ENCODE measurements at places on chromosomes 2 and 18.

- no peak overlapping the region for H3K4me3 ChIP-seq
- no peaks in the 10 kb centered on the region for H3K4me1 ChIP-seq
- no peak for DNase-seq
- no peak overlapping the region for H3K27ac ChIP-seq
Measured at GRCh38 chr2:4391013-4391412, 687.6 kb downstream of the DCDC2C start.

DNA sequence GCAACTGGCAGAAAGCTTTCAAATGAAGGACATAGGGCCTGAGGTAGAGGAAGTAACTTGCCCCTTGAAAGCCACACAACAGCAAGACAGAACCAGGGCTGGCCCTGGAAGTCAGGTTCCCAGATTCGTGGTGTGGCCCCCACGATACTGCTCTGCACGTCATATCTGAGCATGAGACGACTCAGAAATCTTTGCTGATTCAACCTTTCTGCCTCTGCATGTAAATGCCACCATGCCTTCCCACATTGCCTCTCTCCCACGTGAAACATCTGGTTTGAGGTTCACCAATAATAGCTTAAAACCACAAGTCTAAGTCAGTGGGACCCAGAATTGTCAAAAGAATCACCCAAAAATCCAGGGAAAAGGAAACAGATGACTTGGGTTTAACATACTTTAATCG is 214.0 kb upstream of the TRIB2 start:
- peaks cover 9% of the 10 kb centered on the region for H3K4me1 ChIP-seq
- no peaks in the 10 kb centered on the region for H3K27me3 ChIP-seq
- no peaks in the 10 kb centered on the region for H3K36me3 ChIP-seq

DNA sequence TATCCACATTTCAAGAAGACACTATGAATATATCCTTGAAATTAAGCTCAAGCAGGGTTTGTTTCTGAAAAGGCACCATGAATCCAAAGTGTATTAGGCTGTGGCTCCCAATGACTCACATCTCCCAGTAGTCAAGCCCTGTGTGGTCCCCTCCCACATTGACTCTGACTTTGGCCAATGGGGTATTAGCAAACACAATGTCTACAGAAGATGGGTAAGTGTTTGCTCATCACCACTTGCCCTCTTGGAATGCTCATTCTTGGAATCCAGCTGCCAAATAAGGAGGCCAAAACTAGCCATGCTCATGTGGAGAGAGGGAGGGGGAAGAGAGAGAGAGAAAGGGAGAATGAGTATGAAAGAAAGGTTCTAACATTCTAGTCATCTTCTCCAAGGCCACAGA is 490.0 kb downstream of the TXNL1 start:
- no peaks in the 10 kb centered on the region for H3K27me3 ChIP-seq
- H3K36me3 ChIP-seq, result no peaks in the 10 kb centered on the region
- no peaks in the 10 kb centered on the region for H3K4me1 ChIP-seq

- DNase-seq, result no peak
- H3K27ac ChIP-seq, result no peak overlapping the region
- no peak overlapping the region for H3K4me3 ChIP-seq
- no peaks in the 10 kb centered on the region for H3K27me3 ChIP-seq
- no peaks in the 10 kb centered on the region for H3K36me3 ChIP-seq
- peaks cover 16% of the 10 kb centered on the region for H3K4me1 ChIP-seq
Measured at GRCh38 chr2:221551864-221552263, 20.2 kb downstream of the EPHA4 start.

DNA sequence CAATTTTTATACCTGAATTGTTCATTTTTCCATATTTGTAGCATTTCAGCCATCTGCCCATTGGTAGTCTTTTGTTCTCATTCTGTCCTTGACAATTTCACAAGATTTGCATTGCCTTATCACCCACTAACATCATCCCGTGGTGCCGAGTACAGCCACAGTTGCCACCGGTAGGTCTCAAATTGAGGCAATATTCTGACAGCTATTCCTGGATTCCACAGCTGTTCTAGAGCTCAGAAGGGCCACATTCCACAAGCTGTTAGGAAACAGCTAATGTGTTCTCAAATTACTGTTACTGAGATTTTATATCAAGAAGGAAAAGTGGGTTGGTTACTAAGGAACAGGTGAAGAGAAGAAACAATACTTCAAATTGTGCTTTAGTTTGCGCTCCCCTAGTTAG is 178.8 kb downstream of the RPRM start:
- no peak overlapping the region for H3K4me3 ChIP-seq
- no peaks in the 10 kb centered on the region for H3K27me3 ChIP-seq

GRCh38 chr18:21997207-21998143 is 171.9 kb upstream of the GATA6 start:
- H3K4me3 ChIP-seq, result no peak overlapping the region
- no peak for DNase-seq
- no peak overlapping the region for H3K27ac ChIP-seq
- no peaks in the 10 kb centered on the region for H3K4me1 ChIP-seq
- H3K36me3 ChIP-seq, result no peaks in the 10 kb centered on the region

- peaks cover 38% of the 10 kb centered on the region for H3K4me1 ChIP-seq
- H3K36me3 ChIP-seq, result peaks cover 15% of the 10 kb centered on the region
- peak overlapping the region; percentile 95 for H3K4me3 ChIP-seq
- H3K27me3 ChIP-seq, result no peaks in the 10 kb centered on the region
Measured at GRCh38 chr18:9477509-9477908, 2.2 kb downstream of the RALBP1 start.

GRCh38 chr18:363301-364085 is 95.6 kb upstream of the THOC1 start:
- H3K27ac ChIP-seq, result no peak overlapping the region
- peaks cover 16% of the 10 kb centered on the region for H3K4me1 ChIP-seq
- H3K4me3 ChIP-seq, result no peak overlapping the region
- DNase-seq, result no peak
- no peaks in the 10 kb centered on the region for H3K27me3 ChIP-seq

DNA sequence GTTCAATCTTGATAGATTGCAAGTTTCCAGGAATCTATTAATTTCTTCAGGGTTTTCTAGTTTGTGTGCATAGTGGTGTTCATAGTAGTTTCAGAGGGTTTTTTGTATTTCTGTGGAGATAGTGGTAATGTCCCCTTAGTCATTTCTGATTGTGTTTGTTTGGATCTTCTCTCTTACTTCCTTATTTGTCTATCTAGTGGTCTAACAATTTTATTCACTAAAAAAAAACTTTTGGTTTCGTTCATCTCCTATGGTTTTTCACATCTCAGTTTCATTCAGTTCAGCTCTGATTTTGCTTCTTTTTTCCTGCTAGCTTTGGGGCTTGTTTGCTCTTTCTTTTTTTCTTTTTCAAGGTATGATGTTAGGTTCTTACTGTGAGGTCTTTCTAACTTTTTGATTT is 94.5 kb downstream of the SNTG2 start:
- no peaks in the 10 kb centered on the region for H3K27me3 ChIP-seq
- no peak for DNase-seq
- no peak overlapping the region for H3K4me3 ChIP-seq
- H3K27ac ChIP-seq, result no peak overlapping the region
- no peaks in the 10 kb centered on the region for H3K36me3 ChIP-seq

DNA sequence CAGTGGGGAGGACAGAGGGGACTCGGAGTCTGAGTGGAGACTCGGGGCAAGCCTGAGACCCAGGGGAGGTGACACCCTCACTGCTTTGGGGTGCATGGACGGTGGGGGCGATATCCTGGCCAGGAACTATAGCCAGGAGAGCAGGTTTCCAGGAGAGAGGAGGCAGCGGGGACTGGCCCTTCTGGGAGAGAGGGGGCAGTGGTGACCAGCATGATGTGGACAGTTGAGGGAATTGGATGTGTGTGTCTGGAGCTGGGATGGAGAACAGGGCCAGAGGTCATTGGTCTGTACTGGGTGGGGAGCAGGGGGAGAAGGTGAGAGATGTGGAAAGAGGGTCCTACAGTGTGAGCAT is 63.6 kb downstream of the ACKR3 start:
- DNase-seq, result peak; percentile 44
- H3K4me3 ChIP-seq, result no peak overlapping the region
- H3K27me3 ChIP-seq, result no peaks in the 10 kb centered on the region
- H3K27ac ChIP-seq, result no peak overlapping the region
- peaks cover 7% of the 10 kb centered on the region for H3K4me1 ChIP-seq

GRCh38 chr2:10160203-10160955 is 37.8 kb downstream of the RRM2 start:
- no peak overlapping the region for H3K27ac ChIP-seq
- no peaks in the 10 kb centered on the region for H3K36me3 ChIP-seq
- H3K4me1 ChIP-seq, result peaks cover 5% of the 10 kb centered on the region
- no peaks in the 10 kb centered on the region for H3K27me3 ChIP-seq

DNA sequence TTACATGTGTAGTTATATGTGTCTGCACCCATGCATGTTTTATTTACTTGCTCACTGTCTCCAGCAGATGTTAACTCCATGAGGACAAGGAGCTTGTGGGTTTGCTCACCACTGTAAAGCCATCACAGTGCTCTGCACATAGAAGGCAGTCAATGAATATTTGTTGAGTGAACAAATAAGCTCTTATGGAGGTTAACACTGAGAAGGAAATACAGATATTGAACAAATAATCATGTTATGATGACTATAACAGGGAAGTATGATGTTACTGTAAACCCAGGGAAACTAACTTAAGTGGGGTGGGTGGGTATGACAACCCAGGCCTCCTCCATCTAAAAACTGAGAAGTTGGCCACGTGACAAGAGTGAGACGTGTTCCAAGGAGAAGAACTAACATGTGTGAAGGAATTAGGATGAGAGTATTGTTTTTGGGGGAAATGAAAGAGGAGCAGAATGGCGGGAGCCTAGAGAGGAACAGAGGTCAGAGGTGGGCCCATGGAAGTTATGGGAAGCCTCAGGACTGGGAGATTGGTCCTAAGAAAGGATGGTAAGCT is 6.0 kb upstream of the FAM117B start:
- no peak overlapping the region for H3K4me3 ChIP-seq
- no peaks in the 10 kb centered on the region for H3K36me3 ChIP-seq
- no peak for DNase-seq

DNA sequence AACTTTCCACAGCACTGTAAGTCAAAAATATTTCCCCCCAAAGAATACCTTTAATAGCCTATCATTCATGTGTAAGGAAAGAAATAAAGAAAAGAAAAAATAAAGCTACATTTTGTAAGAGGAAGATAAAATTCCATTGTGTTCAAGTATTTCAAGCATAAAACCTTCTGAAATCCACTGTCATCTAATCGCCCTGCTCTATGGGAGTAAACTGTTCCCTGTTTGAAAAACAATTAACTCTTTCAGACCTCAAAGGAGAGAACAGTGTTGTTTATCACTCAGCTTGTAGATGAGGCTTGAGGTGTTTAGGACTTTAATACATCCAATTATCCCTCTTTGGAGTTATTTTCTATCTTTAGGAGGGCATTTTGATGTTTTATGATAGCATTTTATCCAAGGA is 112.2 kb upstream of the REG3G start:
- H3K36me3 ChIP-seq, result no peaks in the 10 kb centered on the region
- DNase-seq, result no peak
- H3K4me3 ChIP-seq, result no peak overlapping the region
- H3K27me3 ChIP-seq, result no peaks in the 10 kb centered on the region
- no peak overlapping the region for H3K27ac ChIP-seq
- no peaks in the 10 kb centered on the region for H3K4me1 ChIP-seq

- H3K36me3 ChIP-seq, result no peaks in the 10 kb centered on the region
- H3K27ac ChIP-seq, result no peak overlapping the region
- H3K27me3 ChIP-seq, result no peaks in the 10 kb centered on the region
- DNase-seq, result no peak
- no peaks in the 10 kb centered on the region for H3K4me1 ChIP-seq
- H3K4me3 ChIP-seq, result no peak overlapping the region
Measured at GRCh38 chr2:149904352-149905175, 317.0 kb upstream of the MMADHC start.

- H3K36me3 ChIP-seq, result peaks cover 3% of the 10 kb centered on the region
- peaks cover 27% of the 10 kb centered on the region for H3K4me1 ChIP-seq
- H3K27me3 ChIP-seq, result no peaks in the 10 kb centered on the region
- H3K4me3 ChIP-seq, result no peak overlapping the region
- H3K27ac ChIP-seq, result no peak overlapping the region
- DNase-seq, result no peak
Measured at GRCh38 chr2:134259571-134259970, 5.7 kb downstream of the MGAT5 start.

DNA sequence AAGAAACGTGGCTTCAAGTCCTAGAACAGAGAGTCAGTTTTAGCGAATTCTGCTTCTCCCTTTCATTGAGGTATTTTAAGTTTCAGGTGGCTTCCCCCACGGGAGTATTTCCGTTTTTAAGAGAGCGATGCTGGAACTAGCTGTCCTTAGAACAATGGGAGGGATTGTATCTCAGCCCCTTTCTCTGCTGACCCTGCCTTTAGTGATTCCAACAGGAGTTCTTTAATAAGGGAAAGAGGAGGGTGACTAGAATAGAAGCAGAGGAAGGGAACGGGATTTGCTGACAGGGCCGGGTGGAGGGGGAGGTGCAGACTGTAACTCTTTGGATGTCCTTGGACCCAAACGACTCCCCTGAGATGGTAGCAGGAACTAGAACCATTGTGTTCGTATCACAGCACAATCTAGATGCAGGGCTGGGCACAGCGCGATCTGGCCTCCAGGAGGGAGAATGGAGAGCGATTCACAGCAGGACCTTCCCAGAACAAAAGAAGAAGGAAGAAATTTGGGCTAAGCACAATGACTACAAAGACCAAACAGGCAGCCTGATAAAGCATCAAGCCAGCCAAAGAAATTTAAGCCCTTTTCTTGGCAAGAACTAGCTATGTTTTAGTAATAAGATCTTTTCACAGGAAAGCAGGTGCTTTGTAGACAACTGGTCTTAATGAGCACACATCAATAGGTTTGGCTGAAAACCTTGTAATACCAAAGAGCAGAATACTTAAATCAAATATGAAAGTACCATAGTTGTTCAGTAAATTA is 15.8 kb upstream of the RTTN start:
- no peaks in the 10 kb centered on the region for H3K36me3 ChIP-seq
- H3K4me1 ChIP-seq, result no peaks in the 10 kb centered on the region
- H3K27ac ChIP-seq, result no peak overlapping the region
- no peak overlapping the region for H3K4me3 ChIP-seq
- no peak for DNase-seq
- H3K27me3 ChIP-seq, result peaks cover 4% of the 10 kb centered on the region

GRCh38 chr18:49931760-49932159 is 118.4 kb upstream of the ACAA2 start:
- no peaks in the 10 kb centered on the region for H3K4me1 ChIP-seq
- H3K27ac ChIP-seq, result no peak overlapping the region
- no peak for DNase-seq

DNA sequence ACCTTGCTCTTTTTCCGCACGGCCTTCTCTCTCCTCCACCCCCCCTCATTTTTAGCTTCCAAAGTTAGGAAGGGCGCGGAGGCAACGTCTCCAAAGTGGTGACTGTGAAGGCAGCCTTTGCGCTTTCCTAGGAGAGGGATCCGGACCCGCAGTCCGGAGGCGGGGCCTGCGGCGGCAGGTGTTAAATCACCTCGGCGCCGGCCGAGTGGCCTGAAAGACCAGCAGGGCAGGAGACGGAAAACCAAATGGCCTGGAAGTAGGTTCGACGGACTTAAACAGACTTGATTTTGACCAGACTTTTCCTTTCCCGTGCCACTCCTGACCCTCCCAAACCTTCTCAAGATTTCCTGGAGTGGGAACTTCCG is 615 bp downstream of the GORASP2 start:
- peak overlapping the region; percentile 74 for H3K4me3 ChIP-seq
- H3K27me3 ChIP-seq, result no peaks in the 10 kb centered on the region
- H3K36me3 ChIP-seq, result no peaks in the 10 kb centered on the region
- peaks cover 42% of the 10 kb centered on the region for H3K4me1 ChIP-seq
- H3K27ac ChIP-seq, result peak overlapping the region; percentile 93

GRCh38 chr2:39494784-39495251 is 57.7 kb upstream of the MAP4K3 start:
- no peaks in the 10 kb centered on the region for H3K36me3 ChIP-seq
- H3K27me3 ChIP-seq, result no peaks in the 10 kb centered on the region
- no peak overlapping the region for H3K4me3 ChIP-seq
- H3K27ac ChIP-seq, result no peak overlapping the region

All from suprapubic skin (tissue), 4 donors.